ENCODE measurements at places on chromosomes 16 and 17. TPM values are rescaled to one million over a fixed set of nuclear protein-coding genes. Genes with fewer than 3 reads are reported as not detected.

The ZFPM1 gene
- 15.1 TPM for total RNA-seq

The CPNE2 gene
- total RNA-seq: 33.1 TPM

The NDUFAF8 gene
- 17.0 TPM for total RNA-seq

The FBXW10B gene
- not detected for total RNA-seq

The FBXL16 gene
- total RNA-seq: 0.54 TPM

The ATP1B2 gene
- total RNA-seq: not detected

The HASPIN gene
- 1.9 TPM for total RNA-seq

The RMI2 gene
- total RNA-seq: 15.9 TPM

The TP53TG3C gene
- not detected for total RNA-seq

The LRRC46 gene
- 0.27 TPM for total RNA-seq

The TBC1D3G gene
- total RNA-seq: not detected

The CHRNE gene
- 5.4 TPM for total RNA-seq

The SAMD14 gene
- total RNA-seq: 1.1 TPM

The RIPOR1 gene
- 28.8 TPM for total RNA-seq

The NAGPA gene
- 29.4 TPM for total RNA-seq

GRCh38 chr16:10388988-10389387 lies 3.1 kb downstream of the ATF7IP2 start:
- DNase-seq: no peak

DNA sequence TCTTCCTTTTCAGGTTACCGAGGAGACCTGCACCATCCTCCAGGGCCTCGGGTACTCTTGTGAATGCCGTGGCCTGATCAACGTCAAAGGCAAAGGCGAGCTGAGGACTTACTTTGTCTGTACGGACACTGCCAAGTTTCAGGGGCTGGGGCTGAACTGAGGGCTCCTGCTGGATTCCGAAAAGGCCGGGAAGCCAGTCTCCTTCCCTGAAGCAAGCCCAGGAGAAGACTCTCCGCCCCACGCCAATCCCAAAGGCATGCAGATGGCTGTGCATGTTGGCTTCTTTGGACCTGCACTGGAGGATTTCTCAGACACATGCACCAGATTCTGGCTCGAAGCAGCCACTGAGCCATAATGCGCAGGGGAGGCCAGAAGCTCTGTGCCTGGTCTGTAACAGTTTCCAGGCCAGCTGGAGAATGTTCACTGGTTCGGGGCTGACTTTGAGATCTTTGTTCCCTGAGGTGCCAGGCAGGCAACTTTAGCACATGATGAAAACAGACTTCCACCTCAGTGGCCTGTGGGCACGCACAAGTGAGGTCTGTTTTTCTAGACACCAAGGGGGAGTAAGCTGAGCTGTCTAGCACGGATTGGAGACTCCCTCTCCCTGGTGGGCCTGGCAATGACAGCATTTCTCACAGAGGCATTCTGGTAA lies 49.1 kb downstream of the ADCY7 start:
- no peak for DNase-seq

GRCh38 chr16:8581831-8582580 lies 8.3 kb downstream of the TMEM114 start:
- no peak for DNase-seq

DNA sequence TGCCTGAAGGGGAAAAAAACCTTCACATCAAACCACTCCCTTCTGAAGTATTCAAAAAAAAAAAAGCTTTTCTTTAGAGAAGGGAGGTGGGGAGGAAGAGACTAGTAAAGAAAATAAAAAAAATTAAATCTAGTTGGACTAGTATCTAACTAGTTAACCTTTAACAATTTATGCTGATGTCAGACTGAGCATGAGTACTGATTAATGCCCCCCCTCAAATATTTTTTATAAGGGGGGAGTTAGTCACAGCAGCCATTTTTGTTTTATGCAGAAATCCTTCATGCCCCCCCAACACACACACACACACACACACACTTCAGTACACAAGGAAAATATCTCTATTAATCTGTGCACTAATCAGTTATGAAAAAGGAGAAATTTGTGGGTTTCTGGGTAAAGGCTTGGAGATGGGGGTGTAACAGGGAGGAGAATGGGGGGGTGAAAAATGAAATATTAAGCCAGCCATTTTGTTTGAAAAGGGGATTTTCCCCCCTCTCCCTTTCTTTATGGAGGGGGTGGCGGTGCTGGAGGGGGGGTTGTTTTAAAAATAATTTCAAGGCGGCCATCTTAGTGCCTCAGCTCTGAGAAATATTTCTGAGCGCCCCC lies 4.7 kb upstream of the CHD3 start:
- DNase-seq: peak; percentile 72

- DNase-seq: no peak
Observed at GRCh38 chr16:90020838-90021382, 1.7 kb upstream of the DBNDD1 start.

- no peak for DNase-seq
Observed at GRCh38 chr16:46982335-46982734, 8.9 kb upstream of the DNAJA2 start.

- no peak for DNase-seq
Observed at GRCh38 chr17:12342609-12343435, 322.1 kb downstream of the MAP2K4 start.

GRCh38 chr16:85522308-85522841 lies 90.7 kb upstream of the GSE1 start:
- no peak for DNase-seq

GRCh38 chr16:35602116-35602515 lies 2142.7 kb downstream of the TP53TG3F start:
- no peak for DNase-seq

DNA sequence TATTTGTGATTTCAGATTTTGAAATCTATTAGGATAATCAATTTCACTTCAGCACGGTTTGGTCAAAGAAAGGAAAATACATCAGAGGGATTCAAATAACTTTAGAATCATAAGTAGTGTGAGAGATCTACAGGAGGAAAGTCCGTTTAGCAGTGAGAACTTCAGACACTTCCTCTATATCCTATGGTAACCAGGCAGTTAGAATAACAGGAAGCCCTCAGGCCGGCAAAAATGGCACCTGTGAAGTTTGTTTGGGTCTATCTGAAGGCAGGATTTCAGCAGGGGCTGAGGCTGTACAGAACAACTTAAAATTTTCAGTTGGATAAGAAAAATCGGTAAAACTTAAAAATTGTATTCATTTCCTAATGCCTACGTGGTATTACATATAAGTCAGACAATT lies 24.9 kb downstream of the KCNJ16 start:
- DNase-seq: no peak

- peak; percentile 22 for DNase-seq
Observed at GRCh38 chr16:49158029-49158642, 123.5 kb downstream of the CBLN1 start.

DNA sequence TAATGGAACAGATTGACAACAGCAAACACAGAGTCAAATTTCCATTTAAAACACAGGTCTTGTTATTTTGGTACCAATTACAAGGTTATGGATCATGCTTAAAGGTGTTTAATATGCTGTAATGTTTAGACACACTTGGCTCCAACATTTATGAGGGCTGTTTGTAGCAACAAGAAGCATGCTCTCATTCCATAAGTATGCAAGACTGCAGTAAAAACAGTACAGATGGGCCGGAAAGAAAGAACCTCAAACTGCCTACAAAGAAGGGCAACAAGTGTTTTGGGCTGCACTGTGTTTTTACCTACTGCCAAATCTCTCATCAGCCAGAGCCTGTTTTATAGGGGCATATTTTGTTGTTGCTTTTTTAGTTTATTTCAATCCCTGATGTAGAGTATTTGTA lies 100.5 kb upstream of the HS3ST3A1 start:
- DNase-seq: no peak

- no peak for DNase-seq
Observed at GRCh38 chr16:47986031-47986430, 169.8 kb downstream of the ABCC12 start.

GRCh38 chr17:17567631-17568030 lies 23.9 kb downstream of the PEMT start:
- no peak for DNase-seq

DNA sequence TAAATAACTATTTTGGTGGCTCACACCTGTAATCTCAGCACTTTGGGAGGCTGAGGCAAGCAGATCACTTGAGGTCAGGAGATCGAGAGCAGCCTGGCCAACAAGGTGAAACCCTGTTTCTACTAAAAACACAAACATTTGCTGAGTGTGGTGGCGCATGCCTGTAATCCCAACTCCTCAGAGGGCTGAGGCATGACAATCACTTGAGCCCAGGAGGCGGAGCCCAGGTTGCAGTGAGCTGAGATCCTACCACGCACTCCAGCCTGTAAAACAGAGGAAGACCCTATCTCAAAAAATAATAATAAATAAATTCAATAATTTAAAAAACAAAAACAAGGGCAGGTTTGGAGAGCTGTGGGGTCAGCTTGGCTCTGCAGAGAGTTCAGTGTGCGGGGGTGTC lies 5.7 kb upstream of the SLC4A1 start:
- DNase-seq: no peak

- DNase-seq: no peak
Observed at GRCh38 chr17:8572764-8573163, 57.8 kb downstream of the MYH10 start.

DNA sequence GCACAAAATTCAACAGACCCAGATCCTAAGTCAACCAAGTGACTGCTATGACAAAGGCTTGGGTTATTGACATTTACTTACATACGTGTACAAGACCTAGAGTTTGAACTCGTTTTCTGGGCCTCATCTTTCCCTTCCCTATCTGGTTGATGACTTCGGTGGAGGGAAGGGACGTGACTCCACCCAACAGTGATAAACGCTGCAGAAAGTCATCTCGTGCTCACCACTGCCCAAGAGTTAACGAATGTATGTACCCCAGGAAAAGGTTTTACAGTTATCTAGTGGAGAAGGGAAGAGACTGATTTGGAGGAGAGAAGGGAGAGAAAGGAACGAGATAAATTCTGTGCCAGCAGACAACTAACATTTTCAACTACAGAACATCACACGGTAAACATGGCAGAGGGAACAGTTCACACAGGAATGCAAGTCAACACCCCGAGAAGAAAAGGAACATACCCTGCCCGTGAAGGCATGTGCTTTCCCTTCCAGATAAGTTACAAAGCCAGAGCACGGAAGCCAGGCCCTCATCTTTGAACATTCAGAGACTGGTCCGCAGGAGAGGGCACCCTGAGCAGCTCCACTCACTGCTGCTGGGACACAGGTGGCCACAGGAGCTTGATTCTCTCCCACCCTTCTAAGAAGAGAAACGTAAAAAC lies 13.9 kb upstream of the CYTH1 start:
- DNase-seq: no peak

DNA sequence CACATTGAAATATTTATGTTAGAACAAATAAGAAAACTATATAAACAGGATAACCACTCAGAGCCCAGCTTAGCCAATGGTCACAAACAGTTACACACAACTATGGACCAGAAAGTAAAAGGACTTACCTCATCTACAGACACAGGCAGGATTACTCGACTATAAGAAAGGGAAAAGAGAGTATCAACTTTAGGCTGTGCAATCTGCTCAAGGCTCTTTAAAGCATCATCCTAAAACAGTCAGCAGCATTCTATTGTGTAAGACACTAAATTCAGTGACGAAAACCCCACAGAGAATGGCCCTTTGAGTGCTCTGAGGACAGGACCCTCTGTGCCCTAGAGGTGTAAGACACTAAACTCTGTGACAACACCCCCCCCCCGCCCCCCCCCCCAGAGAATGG lies 4.2 kb downstream of the PITPNA start:
- DNase-seq: no peak

- DNase-seq: no peak
Observed at GRCh38 chr16:88451586-88452481, 1.2 kb upstream of the ZFPM1 start.

DNA sequence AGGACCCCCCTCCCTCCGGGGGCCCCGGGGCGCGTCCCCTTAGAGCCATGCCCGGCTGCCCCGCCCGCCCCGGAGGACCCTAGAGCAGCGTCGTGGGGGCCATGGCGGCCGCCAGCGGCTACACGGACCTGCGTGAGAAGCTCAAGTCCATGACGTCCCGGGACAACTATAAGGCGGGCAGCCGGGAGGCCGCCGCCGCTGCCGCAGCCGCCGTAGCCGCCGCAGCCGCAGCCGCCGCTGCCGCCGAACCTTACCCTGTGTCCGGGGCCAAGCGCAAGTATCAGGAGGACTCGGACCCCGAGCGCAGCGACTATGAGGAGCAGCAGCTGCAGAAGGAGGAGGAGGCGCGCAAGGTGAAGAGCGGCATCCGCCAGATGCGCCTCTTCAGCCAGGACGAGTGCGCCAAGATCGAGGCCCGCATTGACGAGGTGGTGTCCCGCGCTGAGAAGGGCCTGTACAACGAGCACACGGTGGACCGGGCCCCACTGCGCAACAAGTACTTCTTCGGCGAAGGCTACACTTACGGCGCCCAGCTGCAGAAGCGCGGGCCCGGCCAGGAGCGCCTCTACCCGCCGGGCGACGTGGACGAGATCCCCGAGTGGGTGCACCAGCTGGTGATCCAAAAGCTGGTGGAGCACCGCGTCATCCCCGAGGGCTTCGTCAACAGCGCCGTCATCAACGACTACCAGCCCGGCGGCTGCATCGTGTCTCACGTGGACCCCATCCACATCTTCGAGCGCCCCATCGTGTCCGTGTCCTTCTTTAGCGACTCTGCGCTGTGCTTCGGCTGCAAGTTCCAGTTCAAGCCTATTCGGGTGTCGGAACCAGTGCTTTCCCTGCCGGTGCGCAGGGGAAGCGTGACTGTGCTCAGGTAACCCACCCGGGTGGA lies 759 bp downstream of the ALKBH5 start:
- DNase-seq: peak; percentile 72

DNA sequence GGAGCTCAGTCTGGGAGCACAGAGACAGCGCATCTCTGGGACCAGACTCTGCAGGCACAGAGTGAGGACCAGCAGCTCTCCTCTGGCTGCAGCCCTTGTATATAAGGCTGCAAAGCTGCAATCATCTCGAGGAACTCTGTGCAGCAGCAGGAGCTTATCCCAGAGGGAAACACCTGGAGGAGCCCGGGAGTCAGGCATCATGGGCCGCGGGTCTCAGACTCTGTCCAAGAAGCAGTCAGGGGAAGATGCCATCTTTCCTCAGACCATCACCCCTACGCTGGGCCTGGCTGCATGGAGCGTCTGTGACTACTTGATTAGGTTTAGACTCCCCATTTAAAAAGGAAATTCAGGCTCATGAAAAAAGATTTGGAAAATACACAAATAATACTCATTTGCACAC lies 122.0 kb downstream of the IRF8 start:
- DNase-seq: no peak

DNA sequence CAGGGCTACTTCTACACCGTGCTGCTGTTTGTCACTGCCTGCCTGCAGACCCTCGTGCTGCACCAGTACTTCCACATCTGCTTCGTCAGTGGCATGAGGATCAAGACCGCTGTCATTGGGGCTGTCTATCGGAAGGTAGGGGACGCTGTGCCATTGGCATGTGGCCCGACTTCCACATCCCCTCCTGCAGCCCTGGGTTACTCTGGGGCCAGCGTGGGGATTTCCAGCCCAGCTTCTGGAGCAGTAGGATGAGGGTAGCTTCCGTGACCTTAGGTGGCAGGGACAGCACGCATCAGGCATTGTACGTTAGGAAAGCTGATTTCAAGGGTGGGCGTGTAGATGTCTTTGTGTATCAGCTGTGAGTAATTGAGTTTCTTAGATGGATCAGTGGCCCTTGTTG lies 96.5 kb downstream of the ABCC1 start:
- no peak for DNase-seq

- no peak for DNase-seq
Observed at GRCh38 chr16:85258166-85258565, 145.9 kb upstream of the CIBAR2 start.
